CD8-positive, alpha-beta memory T cell (primary cell): ENCODE measurements at places on chromosomes 2 and 18. TPM values are rescaled to one million over a fixed set of nuclear protein-coding genes. Genes with fewer than 3 reads are reported as not detected.

GRCh38 chr18:39460136-39460535 is 1894.5 kb upstream of the CELF4 start:
- DNase-seq = no peak

The CCDC150 gene
- total RNA-seq = 7.9 TPM

The ALKAL2 gene
- total RNA-seq = not detected

The POTEI gene
- not detected for total RNA-seq

GRCh38 chr2:47486841-47487497 is 84.0 kb downstream of the MSH2 start:
- no peak for DNase-seq
